ENCODE measurements at places on chromosomes 12 and 14.

GRCh38 chr12:106985479-106985878, 1.5 kb downstream of the MTERF2 start:
- no peak for DNase-seq
- no peaks in the 10 kb centered on the region for H3K27me3 ChIP-seq
- no peak overlapping the region for H3K27ac ChIP-seq
- H3K36me3 ChIP-seq, result peaks cover 13% of the 10 kb centered on the region

GRCh38 chr12:32577328-32577727, 101.8 kb upstream of the DNM1L start:
- no peak overlapping the region for H3K4me3 ChIP-seq
- H3K27ac ChIP-seq, result no peak overlapping the region
- H3K27me3 ChIP-seq, result no peaks in the 10 kb centered on the region
- H3K36me3 ChIP-seq, result no peaks in the 10 kb centered on the region
- no peaks in the 10 kb centered on the region for H3K4me1 ChIP-seq
- no peak for DNase-seq

GRCh38 chr14:99769799-99770198, 23.4 kb upstream of the EML1 start:
- no peaks in the 10 kb centered on the region for H3K4me1 ChIP-seq
- no peak overlapping the region for H3K27ac ChIP-seq
- no peaks in the 10 kb centered on the region for H3K36me3 ChIP-seq
- H3K27me3 ChIP-seq, result peaks cover 8% of the 10 kb centered on the region
- no peak overlapping the region for H3K4me3 ChIP-seq
- DNase-seq, result no peak

- peak; percentile 61 for DNase-seq
- no peak overlapping the region for H3K27ac ChIP-seq
- no peaks in the 10 kb centered on the region for H3K36me3 ChIP-seq
- H3K27me3 ChIP-seq, result no peaks in the 10 kb centered on the region
- no peak overlapping the region for H3K4me3 ChIP-seq
Observed at GRCh38 chr12:48795550-48796455, 6.9 kb upstream of the ADCY6 start.

- H3K4me1 ChIP-seq, result no peaks in the 10 kb centered on the region
- no peak overlapping the region for H3K4me3 ChIP-seq
- no peak overlapping the region for H3K27ac ChIP-seq
- DNase-seq, result no peak
- H3K36me3 ChIP-seq, result no peaks in the 10 kb centered on the region
- H3K27me3 ChIP-seq, result peaks cover 22% of the 10 kb centered on the region
Observed at GRCh38 chr12:54033980-54034784, 1.3 kb downstream of the HOXC5 start.

- peak overlapping the region; percentile 46 for H3K4me3 ChIP-seq
- no peaks in the 10 kb centered on the region for H3K27me3 ChIP-seq
- DNase-seq, result peak; percentile 62
- H3K36me3 ChIP-seq, result no peaks in the 10 kb centered on the region
- H3K4me1 ChIP-seq, result peaks cover 59% of the 10 kb centered on the region
- H3K27ac ChIP-seq, result peak overlapping the region; percentile 90
Observed at GRCh38 chr12:47361389-47362021, 281.7 kb upstream of the AMIGO2 start.

DNA sequence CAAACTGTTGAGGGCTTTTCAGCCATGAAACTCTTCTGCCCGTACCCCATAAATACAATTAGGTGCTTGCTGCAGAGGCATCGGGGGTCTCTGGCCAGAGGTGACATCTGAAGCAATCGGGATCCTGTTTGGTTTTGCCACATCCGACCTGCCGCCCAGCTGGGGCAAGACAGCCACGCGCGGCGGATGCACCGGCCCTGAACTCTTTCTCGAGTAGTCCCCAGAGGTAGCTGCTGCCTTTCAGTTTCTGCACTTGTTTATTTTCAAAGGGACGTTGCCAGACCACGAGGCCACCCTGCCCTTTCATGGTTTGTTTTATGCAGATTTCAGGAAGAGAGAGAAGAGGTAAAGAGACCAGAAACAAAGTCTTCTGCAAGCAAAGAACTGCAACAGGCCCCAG, 10.6 kb upstream of the MLXIP start:
- no peaks in the 10 kb centered on the region for H3K36me3 ChIP-seq
- H3K27ac ChIP-seq, result no peak overlapping the region
- no peaks in the 10 kb centered on the region for H3K4me1 ChIP-seq
- no peak overlapping the region for H3K4me3 ChIP-seq

All from DND-41 (cell line).